ENCODE measurements at places on chromosomes 1 and 21. TPM values are rescaled to one million over a fixed set of nuclear protein-coding genes. Genes with fewer than 3 reads are reported as not detected.
A peak's percentile ranks its signal among the peaks of the same experiment; 100 is the strongest.

GRCh38 chr1:224704107-224704735, 88.1 kb downstream of the CNIH3 start:
- DNase-seq: no peak

DNA sequence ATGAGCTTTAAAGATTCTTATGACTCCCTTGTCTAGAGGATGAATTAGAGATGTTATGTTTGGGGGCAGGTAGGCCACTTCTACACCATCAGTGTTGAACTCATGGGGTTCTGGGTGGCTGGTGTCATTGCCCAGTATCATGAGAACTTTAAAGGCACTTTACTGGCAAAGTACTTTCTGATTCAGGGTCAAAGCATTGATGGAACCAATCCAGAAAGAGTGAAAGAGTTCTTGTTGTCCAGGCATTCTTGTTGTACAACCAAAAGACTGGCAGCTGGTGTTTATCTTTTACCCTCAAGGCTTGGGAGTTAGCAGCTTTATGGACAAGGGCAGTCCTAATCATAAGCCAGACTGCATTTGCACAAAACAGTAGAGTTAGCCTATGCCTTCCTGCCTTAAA, 673.0 kb downstream of the USP25 start:
- DNase-seq: no peak

Gene C8A
- polyA plus RNA-seq: 0.44 TPM

GRCh38 chr1:25905680-25906643, at the start of gene STMN1:
STMN1 (minus strand) TSS chr1:25906419; CDS start chr1:25904676, 1,743 bp downstream.
- DNase-seq: peak; percentile 95

Gene MROH9
- 1.2 TPM for polyA plus RNA-seq

DNA sequence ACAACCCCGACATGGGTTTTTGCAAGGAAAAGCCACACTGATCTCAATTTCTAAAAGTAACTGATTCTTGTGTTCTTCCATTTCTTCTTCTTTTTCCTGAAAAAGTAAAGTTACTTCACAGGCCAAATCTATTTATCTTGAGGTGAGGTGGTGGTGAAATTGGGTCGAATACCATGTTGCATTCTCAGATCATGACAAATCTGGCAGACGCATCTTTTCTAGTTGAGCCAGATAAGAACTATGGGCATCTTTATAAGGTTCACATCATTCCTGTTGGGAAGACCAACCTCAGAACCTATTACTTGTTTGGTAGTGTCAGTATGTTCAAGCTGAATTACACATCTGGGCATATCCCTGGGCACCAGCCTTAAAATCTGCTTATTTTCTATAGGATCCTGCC, 78.6 kb upstream of the USP25 start:
- DNase-seq: no peak

Gene KISS1
- polyA plus RNA-seq: 0.28 TPM

Gene ADORA1
- polyA plus RNA-seq: 12.3 TPM

GRCh38 chr1:70720109-70720508, 309.0 kb downstream of the CTH start:
- no peak for DNase-seq

Gene CXADR
- 25.5 TPM for polyA plus RNA-seq

Gene FAM72C
- polyA plus RNA-seq: 2.9 TPM

GRCh38 chr1:15583016-15583706, 1.7 kb downstream of the AGMAT start:
- DNase-seq: no peak

- DNase-seq: no peak
Measured at GRCh38 chr1:53536606-53537005, 77.4 kb downstream of the DMRTB1 start.

DNA sequence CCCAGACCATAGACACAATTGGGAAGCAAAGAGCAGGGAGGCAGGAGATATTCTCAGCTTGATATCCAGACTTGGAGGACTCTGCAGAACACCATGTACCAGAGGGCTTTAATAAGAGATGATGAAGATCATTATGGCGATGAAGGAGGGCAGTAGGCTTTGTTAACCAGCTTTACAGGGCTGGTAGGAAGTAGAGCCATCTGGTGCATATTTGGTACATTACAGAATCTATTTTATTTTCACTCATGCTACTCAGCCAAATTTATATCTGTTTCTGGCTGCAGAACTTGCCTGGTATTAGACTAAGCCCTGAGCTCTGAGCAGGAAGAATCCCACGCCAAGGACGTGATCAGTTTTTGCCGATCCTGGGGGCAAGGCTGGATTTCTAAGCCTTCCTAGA, 61.8 kb upstream of the SYT6 start:
- no peak for DNase-seq

- no peak for DNase-seq
Measured at GRCh38 chr1:107184888-107185287, 44.0 kb downstream of the NTNG1 start.

GRCh38 chr1:8410791-8411190, 92.9 kb downstream of the SLC45A1 start:
- no peak for DNase-seq

GRCh38 chr21:41167348-41168342, at the start of gene BACE2:
BACE2 (plus strand) TSS chr21:41168160; CDS start chr21:41168264, 104 bp downstream.
- DNase-seq: peak; percentile 78

DNA sequence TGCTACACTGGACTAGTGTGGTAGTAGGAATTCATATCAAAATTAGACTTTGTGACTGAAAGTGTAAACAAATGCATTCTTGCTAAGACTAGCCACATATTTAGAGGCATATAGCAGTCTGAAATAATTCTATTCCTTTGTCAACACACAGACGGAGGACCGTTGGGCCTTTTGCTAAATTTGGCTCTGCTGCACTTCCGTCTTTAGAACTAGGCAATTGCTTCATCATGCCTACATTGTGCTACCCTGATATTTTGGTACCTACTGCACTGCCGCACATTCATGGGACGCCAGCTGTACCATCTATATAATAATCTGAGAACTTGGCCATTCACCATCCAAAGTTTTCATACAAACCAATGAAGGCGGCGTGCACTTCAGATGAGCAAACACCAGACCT, 346.8 kb downstream of the KIF26B start:
- no peak for DNase-seq

GRCh38 chr1:3716351-3716750, 35.9 kb upstream of the CCDC27 start:
- no peak for DNase-seq

Gene PALMD
- 26.1 TPM for polyA plus RNA-seq

Measured in right lung (tissue), 10 donors.